A172 (cell line): ENCODE measurements at places on chromosomes 13 and 19.

- no peak for DNase-seq
Measured at GRCh38 chr19:49499030-49499670, 2.9 kb downstream of the RPS11 start.

DNA sequence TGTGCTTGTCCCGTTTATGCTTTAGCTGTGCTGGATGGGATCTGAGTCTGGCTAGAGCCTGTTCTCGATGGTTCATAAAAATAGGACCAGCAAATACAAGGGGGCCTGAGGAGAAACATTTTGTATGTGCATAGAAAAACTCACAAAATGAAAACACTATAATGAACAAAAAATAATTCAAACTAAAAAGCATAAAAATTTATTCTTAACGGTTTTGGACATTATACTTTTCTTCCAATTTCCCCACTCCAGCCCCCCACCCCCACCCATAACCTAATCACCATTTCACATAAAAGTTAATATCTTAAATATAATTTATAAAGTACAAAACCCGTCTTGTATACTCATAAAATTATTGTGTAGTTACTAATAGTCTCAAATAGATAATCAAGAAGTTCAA is 93.7 kb downstream of the MYCBP2 start:
- no peak for DNase-seq

- DNase-seq = no peak
Measured at GRCh38 chr13:33610438-33611120, 207.4 kb upstream of the RFC3 start.

DNA sequence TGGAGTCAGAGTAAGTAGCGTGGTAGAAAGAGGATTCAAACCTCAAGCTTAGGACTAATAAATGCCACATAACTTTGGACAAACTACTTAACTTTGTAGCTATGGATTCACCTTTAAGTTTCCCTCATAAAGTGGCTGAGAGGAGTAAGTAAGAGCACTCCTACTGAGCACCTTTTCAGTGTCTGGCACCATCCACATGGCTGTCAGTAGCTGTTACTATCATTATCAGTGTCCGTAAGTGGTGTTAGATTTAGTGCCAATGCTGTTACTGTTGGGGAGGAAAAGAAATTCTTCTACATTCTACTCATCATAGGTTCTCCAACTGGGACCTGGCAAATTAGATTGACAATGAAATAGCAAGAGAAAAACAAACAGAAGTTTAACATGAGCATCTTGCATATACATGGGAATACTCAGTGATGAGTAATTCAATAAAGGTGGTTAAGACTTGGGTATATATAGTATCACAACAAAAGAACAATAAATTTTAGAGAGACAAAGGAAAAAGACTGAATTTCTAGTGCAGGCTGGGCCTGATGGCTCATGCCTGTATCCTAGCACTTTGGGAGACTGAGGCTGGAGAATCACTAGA is 165.6 kb upstream of the NBEA start:
- DNase-seq = peak; percentile 4

GRCh38 chr13:114259374-114259773 is 22.0 kb upstream of the UPF3A start:
- no peak for DNase-seq

- DNase-seq = no peak
Measured at GRCh38 chr13:21000647-21001046, 60.7 kb downstream of the LATS2 start.

- peak; percentile 51 for DNase-seq
Measured at GRCh38 chr13:101454767-101455166, 2.3 kb downstream of the ITGBL1 start.

GRCh38 chr13:36298535-36299068 is 988 bp upstream of the CCDC169 start:
- peak; percentile 12 for DNase-seq

GRCh38 chr13:34078334-34078999 is 260.5 kb downstream of the RFC3 start:
- DNase-seq = no peak

DNA sequence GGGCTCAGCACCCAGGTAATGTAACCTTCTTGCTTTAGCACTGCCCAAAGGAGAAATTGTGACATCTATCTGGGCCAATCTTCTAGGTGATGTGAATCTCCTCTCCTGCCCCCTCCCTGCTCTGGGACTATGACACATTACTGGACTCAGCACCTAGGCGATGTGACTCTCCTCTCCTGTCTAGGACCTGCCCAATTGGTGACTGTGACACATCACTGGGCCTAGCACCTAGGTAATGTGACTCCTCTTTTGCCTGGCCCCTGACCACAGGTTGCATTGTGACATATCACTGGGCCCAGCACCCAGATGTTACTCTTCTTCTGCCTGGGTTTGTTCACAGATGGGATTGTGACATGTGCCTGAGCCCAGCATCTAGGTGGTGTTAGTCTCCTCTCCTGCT is 45.0 kb downstream of the ZNF85 start:
- no peak for DNase-seq

GRCh38 chr19:17797424-17798201 is 2.7 kb downstream of the B3GNT3 start:
- DNase-seq = peak; percentile 77

- DNase-seq = no peak
Measured at GRCh38 chr19:33310606-33311325, 8.4 kb upstream of the CEBPA start.

- no peak for DNase-seq
Measured at GRCh38 chr13:74132152-74132775, 1.9 kb downstream of the KLF12 start.

GRCh38 chr13:114062341-114062740 is 70.1 kb downstream of the RASA3 start:
- DNase-seq = no peak

DNA sequence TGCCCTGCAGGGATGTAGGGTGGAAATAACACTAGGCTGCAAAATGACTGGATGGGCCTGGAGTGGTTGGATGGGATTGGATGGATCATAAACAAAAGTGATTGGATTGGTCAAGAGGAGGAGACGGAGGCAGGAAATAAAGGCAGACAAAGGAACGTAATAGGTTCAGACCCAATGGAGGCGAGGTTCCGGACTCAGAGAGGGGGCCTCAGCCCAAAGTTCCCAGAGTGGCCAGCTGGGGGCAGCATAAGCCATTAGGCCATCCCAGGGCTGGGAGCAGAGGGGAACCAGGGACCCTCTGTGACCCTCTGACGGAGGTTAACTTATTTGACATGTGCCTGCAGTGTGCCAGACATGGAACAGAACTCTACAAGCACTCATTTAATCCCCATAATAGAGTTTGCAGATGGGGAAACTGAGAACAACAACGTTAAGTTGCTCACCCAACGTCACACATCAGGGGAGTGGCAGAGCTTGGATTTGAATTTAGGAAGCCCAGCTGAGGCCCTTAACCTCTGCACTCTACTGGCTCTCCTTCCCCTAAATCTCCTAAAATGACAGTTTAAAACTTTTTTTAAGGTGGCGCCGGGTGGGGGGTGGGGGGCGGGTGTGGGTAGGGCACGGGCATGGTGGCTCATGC is 15.3 kb upstream of the MAP1S start:
- DNase-seq = no peak

DNA sequence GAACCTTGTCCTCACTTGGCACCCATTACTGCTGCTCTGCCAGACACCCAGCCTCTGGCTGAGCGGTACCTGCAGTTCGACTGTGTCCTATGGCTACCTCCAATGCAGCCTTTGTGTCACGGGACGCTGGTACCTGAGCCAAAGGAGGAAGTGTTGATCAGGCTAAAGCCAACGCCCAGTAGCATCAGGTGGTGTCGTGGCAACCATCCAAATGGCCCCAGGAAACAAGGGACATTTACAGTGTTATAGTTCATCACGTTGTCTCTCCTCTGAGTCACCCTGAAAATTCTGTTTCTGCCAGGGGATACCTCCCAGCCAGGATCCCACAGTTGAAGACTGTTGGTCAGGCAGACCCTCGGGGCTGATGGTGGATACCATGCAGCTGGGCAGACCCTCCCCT is 10.1 kb downstream of the RHPN2 start:
- peak; percentile 84 for DNase-seq

GRCh38 chr13:78012046-78012445 is 93.4 kb upstream of the EDNRB start:
- DNase-seq = no peak

GRCh38 chr19:47255879-47256692 is at the start of gene CCDC9:
TSS of gene CCDC9 (plus strand) at chr19:47256525. CDS start at chr19:47258401, 1,876 bp downstream.
- DNase-seq = peak; percentile 76

GRCh38 chr19:7149956-7150705 is 80.6 kb downstream of the ZNF557 start:
- DNase-seq = no peak

- DNase-seq = peak; percentile 96
Measured at GRCh38 chr13:114115191-114115671, 17.2 kb downstream of the RASA3 start.

DNA sequence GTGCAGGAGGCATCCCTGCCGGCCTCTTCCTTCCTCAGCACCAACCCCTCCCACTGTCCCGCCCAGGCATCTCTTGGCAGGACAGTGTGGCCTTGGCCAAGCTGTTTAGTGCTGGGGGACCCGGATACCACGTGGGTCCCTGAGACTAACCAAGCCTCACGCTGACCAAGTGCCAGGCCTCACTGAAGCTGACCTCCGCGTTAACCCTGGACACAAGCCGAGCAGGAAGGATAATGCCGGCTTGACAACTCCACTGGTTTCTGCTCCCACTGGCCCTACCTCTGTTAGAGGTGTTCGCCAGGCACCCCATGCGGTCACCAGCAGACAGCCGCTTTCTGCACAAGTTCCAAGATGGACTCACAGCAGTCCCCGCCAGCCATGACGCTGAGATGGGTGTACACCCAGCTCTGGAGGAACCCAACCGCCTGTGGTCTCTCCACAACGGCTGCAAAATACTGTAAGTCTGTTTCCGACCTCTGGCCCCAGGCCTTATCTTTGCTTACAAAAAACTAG is 12.4 kb downstream of the GRTP1 start:
- no peak for DNase-seq

DNA sequence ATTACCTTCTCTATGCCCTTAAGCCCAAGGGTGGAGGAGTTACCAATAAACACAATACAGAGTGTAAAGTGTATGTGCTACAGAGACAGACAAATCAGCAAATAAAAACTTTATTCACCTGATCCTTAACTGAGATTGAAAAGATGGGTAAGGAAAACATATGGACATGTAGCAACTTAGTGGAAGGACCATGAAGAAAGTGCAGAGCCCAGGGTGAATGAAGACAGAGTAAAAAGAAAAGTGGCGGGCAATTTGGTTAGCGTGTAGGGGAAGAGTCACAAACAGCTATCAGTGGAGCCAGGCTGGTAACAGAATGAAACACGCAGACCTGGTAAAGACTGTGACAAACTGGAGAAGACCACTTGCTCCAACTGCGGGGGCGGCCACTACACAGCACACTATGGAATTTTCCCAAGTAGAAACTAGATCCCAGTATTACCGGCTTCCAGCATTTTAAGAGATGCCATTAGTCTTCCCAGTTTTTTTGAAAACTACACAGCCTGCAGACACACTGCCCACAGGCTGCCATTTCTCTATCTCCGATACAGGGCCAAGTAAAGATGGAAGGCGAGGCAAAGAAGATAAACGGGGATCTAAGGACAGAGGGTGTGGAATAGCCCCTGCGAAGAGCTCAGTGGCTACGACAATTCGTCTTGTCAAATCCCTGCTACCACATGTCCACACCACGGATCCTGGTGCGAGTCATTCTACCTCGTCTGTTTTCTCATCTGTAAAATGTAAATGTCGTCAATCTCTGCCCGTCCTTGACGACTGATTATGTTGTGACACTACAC is 1.2 kb downstream of the UQCRFS1 start:
- DNase-seq = no peak

GRCh38 chr13:94323764-94324758 is 155.4 kb downstream of the DCT start:
- no peak for DNase-seq

- no peak for DNase-seq
Measured at GRCh38 chr13:79405501-79405830, 589 bp downstream of the RBM26 start.

GRCh38 chr13:86976521-86977324 is 694.4 kb upstream of the SLITRK5 start:
- peak; percentile 3 for DNase-seq

DNA sequence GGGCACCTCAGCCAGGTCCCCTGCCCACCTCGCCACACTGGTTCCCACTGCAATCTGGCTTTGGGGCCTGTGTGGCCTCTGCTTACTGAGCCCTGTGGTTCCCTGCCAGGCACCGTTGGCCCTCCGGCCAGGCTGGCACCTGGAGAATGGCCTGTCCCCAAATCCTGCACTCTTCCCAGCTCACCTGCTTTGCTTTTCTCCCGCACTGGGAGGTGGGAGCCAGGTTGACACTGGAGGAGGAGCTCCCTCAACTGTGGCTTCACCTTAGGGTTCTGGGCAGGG is 97.0 kb downstream of the SCGB2B2 start:
- no peak for DNase-seq

- no peak for DNase-seq
Measured at GRCh38 chr19:50358483-50359327, 6.7 kb downstream of the NAPSA start.

DNA sequence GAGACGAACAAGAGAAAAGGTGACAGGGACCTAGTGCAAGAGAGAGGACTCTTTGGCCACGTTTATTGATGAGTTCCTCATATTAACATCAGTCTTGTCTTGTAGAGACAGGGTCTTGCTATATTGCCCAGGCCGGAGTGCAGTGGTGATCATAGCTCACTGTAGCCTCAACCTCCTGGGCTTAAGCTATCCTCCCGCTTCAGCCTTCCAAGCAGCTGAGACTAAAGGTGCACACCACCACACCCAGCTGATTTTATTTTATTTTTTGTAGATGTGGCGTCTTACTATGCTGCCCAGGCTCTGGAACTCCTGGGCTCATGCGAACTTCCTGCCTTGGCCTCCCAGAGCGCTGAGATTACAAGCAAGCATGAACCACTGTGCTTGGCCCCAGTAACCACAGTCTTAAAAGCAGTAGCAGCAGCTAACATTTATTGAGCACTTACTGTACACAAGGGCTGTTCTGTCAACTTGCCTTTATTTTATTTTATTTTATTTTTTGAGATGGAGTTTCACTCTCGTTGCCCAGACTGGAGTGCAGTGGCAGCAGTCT is 1.1 kb upstream of the SH2D3A start:
- no peak for DNase-seq

DNA sequence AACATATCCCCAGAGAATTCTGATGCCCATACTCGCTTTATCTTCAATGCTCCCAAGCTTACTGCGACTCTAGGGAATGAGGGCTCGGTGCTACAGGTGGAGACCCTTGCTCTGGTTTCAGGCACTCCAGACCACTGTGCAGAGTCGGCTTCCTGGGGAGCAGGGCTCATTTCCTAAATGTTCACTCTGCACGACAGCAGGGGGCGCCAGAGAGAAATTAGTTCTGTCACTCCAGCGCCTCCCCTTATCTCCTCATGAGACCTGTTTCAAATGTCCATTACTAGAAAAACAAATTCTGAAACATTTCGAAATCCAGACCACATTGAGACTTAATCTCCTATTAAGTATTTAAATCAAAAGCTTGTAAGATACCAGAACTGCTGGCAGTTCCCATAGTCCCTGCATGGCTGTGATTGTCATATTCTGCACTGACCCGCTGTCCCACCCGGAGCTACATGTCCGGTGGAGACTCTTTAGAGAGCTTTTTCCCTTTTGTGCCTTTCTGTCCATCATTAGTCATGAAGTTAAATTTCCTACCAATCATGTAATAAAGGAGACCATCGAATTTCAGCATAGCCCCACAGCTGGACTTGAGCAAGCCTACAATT is 22.4 kb downstream of the EPSTI1 start:
- DNase-seq = peak; percentile 50

- DNase-seq = no peak
Measured at GRCh38 chr19:42288387-42288786, 13.5 kb upstream of the PRR19 start.

GRCh38 chr13:113001241-113002140 is 32.5 kb downstream of the MCF2L start:
- peak; percentile 17 for DNase-seq
